ENCODE measurements at places on chromosomes 11 and 22.

DNA sequence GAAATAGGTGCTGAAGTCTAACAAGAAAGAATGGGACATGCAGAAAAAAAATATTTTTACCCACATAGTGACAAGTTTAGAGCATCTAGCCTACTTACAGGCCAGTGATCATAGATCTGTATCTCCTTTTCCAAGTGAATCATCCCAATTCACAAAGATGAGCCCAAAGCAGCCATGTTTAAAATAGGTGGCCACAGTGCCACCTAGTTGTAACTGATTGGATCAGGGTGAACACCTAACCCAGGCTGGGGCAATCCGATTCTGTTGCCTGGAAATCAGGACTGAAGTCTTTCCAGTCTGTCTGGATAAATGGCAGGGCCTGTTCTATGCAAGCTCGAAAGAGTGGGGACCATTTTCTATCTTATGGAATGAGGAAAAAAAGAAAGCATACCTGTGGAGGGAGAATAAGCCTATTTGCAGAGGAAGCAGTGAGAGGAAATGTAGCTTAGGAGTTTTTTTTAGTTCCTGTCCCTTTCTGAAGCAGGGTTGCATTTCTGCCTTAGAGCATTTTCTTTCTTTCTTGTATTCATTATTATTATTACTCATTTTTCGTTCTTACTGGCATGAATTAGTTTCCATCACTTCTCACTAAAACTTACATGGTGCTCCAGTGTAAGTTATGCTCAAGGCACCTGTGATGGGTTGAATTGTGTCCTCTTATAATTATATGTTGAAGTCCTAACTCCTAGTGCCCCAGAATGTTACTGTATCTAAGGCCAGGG, 113.2 kb upstream of the RAG2 start:
- no peak for DNase-seq

DNA sequence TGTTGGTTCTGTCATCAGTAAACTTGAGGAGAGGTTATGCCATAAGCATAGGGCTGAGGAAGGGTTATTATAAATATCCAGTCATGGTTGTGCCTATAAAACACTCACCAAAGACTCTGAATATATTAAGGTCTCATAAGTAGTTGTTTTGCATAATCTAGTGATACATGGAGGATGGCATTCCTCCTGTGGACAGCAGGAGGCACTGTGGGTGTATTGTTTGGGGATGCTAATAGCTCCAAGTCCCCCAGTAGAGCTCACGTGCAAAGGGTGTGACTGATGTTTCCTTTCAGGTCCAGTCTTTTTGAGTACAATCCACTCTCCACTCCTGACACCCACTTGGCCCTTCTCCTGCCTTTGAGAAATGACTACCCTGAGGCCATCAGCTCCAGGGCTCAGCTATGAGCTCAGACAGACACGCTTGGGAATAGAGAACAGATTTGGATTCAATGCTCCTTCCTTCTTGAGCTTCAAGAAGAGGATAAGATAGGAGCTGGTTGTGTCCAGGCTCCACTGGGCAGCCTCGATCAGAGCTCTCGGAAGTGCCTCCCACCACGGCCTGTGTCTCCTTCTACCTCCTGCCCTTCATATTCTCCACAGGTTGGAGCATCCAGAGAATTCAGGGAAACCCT, 85.2 kb upstream of the IGLL5 start:
- DNase-seq = no peak

- no peak for DNase-seq
Measured at GRCh38 chr11:21877151-21877550, 315.7 kb upstream of the ANO5 start.

DNA sequence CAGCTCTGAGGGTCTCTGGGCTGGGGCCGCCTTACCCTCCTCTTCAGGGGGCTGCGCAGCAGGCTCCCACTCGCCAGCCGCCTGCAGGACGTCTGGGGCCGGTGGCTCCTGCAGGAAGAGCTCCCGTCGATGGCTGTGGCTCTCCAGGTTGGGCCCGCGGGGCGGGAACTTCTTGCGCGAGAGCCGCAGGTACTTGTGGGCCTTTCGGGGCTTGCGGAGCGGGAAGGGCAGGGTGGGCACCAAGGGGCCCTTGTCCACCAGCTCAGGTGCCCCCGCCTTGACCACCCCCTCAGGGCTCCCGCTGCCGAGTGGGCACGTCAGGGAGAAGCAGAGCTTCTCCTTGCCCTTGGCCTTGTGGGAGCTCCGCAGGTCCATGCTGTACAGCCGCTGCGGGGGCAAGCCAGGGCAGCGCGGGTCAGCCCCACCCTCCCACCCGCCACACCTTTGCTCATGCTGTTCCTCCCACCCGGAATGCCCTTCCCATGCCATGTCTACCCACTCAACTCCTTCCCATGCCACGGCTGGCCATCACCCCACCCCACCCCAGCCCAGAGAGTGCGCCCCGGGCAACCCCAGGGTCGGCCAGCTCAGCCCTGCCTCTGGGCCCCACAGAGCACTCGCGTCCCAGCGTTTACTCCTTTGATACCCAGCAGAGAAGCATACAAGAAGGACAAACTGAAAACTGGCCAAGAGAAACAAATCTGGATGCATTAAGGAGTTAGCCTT, 18.0 kb downstream of the CBX7 start:
- DNase-seq = no peak

GRCh38 chr22:37462983-37463382, 23.2 kb downstream of the MFNG start:
- DNase-seq = no peak

- DNase-seq = no peak
Measured at GRCh38 chr11:120223793-120224192, 13.0 kb downstream of the OAF start.

DNA sequence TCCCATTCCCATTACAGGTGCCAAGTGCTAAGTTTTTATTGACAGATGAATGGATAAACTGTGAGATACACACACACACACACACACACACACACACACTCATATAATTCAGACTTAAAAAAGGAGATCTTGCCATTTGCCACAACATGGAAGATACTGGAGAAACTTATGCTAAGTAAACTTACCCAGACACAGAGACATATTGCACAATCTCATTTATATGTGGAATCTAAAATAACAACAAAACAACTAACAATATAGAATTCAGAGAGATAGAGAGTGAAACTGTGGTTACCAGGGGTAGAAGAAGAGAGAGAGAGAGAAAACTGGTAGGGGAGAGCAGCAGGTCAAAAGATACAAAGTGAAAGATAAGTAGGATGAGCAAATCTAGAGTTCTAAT, 1.4 kb downstream of the MS4A6E start:
- no peak for DNase-seq

GRCh38 chr11:35943713-35944502, at the start of gene LDLRAD3:
Gene LDLRAD3 (plus strand): TSS chr11:35944062. CDS start chr11:35944099, 37 bp downstream.
- DNase-seq = peak; percentile 48

- DNase-seq = no peak
Measured at GRCh38 chr11:57214098-57214417, 23.0 kb downstream of the APLNR start.

GRCh38 chr11:4164884-4165590, 70.4 kb downstream of the RRM1 start:
- no peak for DNase-seq

GRCh38 chr22:50190182-50190940, 4.6 kb downstream of the TRABD start:
- DNase-seq = peak; percentile 14

DNA sequence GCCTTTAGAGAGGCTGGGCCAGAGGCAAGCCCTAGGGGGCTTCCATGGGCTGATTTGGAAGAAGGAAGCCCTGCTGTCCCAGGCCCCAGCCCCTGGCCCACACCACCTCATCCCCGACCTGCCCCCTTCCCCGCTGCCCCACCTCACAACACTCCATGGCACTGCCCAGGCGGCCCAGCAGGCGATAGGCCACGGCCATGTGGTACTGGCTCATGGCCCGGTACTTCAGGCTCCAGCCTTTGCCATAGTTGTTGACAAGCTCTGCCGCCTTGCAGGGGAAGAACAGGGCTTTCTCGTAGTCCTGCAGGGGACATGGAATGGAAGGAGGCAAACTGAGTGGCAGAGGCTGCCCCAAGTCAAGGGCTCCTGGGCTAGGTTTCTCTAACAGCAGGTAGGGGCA, 6.4 kb downstream of the RAPSN start:
- DNase-seq = no peak

DNA sequence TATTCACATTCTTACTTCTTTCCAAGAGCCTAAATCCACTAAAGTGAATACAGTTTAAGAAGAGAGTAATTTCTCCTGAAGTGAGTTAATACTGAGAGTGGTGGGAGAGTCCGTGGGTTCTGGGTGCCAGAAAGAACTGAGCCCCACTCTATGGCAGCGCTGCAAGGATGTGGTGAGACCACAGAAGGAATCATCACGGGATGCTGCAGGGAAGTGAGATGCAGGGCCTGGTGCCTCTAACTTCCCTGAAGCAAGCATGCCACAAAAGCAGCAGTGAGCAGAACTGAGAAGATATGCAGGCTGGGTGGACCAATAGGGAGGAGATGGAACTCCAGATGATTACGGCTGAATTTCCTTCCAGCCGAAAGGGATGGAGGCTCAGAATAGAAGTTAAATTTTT, 5.0 kb upstream of the MMP12 start:
- DNase-seq = no peak

DNA sequence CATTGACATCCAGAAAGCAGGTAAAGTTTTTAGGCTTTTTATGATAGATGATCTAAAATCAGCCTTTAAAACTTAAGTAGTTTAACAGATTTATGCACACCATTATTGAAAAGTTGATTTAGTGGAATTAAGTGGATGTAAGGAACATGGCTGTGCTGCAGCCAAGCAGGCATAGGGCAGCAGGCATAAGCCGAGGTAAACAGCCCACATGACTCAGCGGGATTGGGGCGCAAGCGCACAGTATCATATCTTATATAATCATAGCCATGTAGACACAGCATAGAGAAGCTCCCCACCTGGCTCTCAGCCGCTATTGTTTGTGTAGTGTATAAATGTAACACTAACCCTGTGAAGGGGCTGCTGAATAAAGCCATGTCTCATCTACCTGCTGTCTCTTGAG, 157.5 kb downstream of the WNT11 start:
- DNase-seq = no peak

DNA sequence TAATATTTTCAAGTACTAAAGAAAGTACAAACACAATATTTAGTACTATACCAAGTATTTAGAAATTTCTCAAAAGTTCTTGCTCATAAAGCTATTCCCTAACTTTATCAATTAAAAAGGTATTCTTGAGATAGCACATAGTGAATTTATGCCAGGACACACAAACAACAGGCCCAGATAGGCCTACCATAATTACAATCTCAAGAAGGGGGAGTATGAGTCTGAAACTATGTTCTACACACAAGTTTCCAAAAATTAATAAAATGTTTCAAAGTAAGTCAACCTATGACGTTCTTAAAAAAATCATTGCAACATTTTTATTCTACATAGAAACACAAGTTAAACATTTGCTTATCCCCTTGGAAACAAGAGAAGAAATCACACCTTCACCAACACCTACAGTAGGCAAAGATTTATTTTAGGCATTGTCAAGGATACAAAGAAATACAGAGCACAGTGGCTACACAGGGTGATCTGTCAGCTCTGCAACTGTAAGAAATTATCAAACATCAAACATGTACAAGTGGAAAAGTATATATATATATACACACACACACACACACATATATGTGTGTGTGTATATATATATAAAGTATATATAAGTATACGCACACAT, 843.9 kb upstream of the CCDC90B start:
- DNase-seq = no peak

DNA sequence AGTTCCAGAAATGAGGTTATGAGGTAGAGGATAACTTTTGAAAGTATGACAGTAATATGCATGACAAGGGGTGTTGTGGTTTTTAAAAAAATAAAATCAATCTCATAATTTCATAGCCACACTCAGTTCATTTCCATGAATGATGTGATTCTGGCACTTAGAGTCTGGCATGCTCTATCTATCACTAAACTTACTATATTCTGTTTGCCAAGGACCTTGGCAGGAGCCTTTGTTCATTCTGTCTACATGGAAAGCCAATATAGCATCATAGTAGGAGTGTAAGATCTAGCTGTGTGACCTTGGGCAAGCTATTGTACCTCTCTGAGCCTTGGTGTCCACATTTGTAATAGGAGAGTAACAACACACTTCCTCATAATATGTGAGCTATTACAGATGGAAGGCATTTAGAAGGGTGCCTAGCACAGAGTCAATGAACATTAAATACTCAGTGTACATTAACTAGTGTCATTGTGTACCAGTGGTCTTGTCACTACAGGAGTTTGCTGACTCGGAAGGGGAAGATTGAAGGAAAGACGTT, 507.6 kb downstream of the SOX6 start:
- DNase-seq = no peak

- DNase-seq = no peak
Measured at GRCh38 chr11:44863231-44863630, 87.5 kb downstream of the TP53I11 start.

- DNase-seq = no peak
Measured at GRCh38 chr11:2510626-2511402, 66.0 kb downstream of the KCNQ1 start.

DNA sequence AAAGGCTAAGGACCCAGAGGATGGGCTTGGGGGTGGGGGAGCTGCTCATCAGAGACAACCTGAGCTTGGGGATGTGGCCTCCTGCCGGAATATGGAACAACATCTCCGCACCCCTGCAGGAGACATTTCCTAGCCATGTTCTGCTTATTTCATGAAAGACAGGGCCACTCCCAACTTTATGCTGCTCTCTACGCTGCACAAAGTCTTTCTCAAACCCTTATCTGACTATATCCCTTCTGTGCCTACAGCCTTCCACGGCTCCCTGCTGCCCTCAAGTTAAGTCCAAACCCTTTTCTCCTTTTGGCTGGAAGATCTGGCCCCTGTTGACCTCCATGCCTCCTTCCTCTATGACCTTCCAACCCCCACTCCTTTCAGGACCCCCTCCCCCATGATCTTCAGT, 562.0 kb downstream of the MN1 start:
- DNase-seq = no peak

DNA sequence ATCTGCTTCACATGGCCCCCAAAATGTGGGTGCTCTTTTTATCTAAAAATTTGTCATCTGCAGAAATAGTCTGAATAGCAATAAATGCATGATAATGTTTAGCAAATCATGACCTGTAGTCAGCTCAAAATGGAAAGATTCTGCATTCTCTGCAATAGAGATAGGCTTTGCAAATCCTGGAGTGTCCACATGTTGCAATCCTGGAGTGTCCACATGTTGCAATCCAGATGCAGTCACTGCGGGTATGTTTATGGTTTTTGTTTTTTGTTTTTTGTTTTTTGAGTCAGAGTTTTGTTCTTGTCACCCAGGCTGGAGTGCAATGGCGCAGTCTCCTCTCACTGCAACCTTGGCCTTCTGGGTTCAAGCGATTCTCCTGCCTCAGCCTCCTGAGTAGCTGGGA, 20.2 kb upstream of the LRRC32 start:
- DNase-seq = peak; percentile 11

- no peak for DNase-seq
Measured at GRCh38 chr22:49975543-49976389, 15.2 kb downstream of the PIM3 start.

- DNase-seq = no peak
Measured at GRCh38 chr11:10623797-10624761, 55.6 kb upstream of the LYVE1 start.

GRCh38 chr11:74478877-74479731, 11.8 kb upstream of the KCNE3 start:
- no peak for DNase-seq

Measured in AG09319 (cell line).